ENCODE measurements at places on chromosomes 12 and 14. TPM values are rescaled to one million over a fixed set of nuclear protein-coding genes. Genes with fewer than 3 reads are reported as not detected.

The PROX2 gene
- not detected for polyA plus RNA-seq

The HCAR2 gene
- 31.2 TPM for polyA plus RNA-seq

The AMDHD1 gene
- 1.9 TPM for polyA plus RNA-seq

The APOF gene
- not detected for polyA plus RNA-seq

The SLC22A17 gene
- not detected for polyA plus RNA-seq

The BDKRB1 gene
- polyA plus RNA-seq, result not detected

The TAS2R8 gene
- not detected for polyA plus RNA-seq

The SLC2A14 gene
- polyA plus RNA-seq, result 3.1 TPM

The KRT7 gene
- 1.3 TPM for polyA plus RNA-seq

The HOXC9 gene
- polyA plus RNA-seq, result not detected

The REM2 gene
- not detected for polyA plus RNA-seq

The TMEM253 gene
- not detected for polyA plus RNA-seq

The IGFBP6 gene
- not detected for polyA plus RNA-seq

The CRACR2A gene
- polyA plus RNA-seq, result 2.8 TPM

The RGS6 gene
- polyA plus RNA-seq, result not detected

The TSPAN11 gene
- not detected for polyA plus RNA-seq

The IFI27L1 gene
- polyA plus RNA-seq, result 2.2 TPM

The BMP4 gene
- not detected for polyA plus RNA-seq

The PRB2 gene
- not detected for polyA plus RNA-seq

The MYRFL gene
- not detected for polyA plus RNA-seq

The CIROP gene
- not detected for polyA plus RNA-seq

The GPD1 gene
- polyA plus RNA-seq, result 0.32 TPM

The CAPRIN2 gene
- 1.4 TPM for polyA plus RNA-seq

The PIP4K2C gene
- polyA plus RNA-seq, result 16.9 TPM

The ANO2 gene
- polyA plus RNA-seq, result not detected

The NOVA1 gene
- polyA plus RNA-seq, result not detected

The NAV3 gene
- not detected for polyA plus RNA-seq

The IFI27L2 gene
- polyA plus RNA-seq, result 156 TPM

The TESPA1 gene
- polyA plus RNA-seq, result 0.37 TPM

The PMEL gene
- 0.54 TPM for polyA plus RNA-seq

The GPR132 gene
- 6.3 TPM for polyA plus RNA-seq

The RNF212B gene
- polyA plus RNA-seq, result not detected

The TTC9 gene
- 0.99 TPM for polyA plus RNA-seq

The GALNT9 gene
- polyA plus RNA-seq, result not detected

The CSAD gene
- polyA plus RNA-seq, result 63.8 TPM

The PTCSC3 gene
- not detected for polyA plus RNA-seq

The NDUFA9 gene
- polyA plus RNA-seq, result 200 TPM

The BTBD6 gene
- polyA plus RNA-seq, result 6.3 TPM

The GPR65 gene
- 33.3 TPM for polyA plus RNA-seq

The PLEKHG7 gene
- not detected for polyA plus RNA-seq

The ZDHHC22 gene
- not detected for polyA plus RNA-seq

The PPM1H gene
- 2.8 TPM for polyA plus RNA-seq

The NELL2 gene
- polyA plus RNA-seq, result 0.09 TPM

The TRIM9 gene
- polyA plus RNA-seq, result not detected

The ZNF10 gene
- polyA plus RNA-seq, result 0.71 TPM

The RAPGEF3 gene
- polyA plus RNA-seq, result 0.60 TPM

The METAP2 gene
- 17.0 TPM for polyA plus RNA-seq

The SLC8A3 gene
- polyA plus RNA-seq, result 0.01 TPM

The CDC42BPB gene
- 0.25 TPM for polyA plus RNA-seq
